ENCODE measurements at places on chromosomes 13 and 19. TPM values are rescaled to one million over a fixed set of nuclear protein-coding genes. Genes with fewer than 3 reads are reported as not detected.

Gene OLFM4
- not detected for total RNA-seq

DNA sequence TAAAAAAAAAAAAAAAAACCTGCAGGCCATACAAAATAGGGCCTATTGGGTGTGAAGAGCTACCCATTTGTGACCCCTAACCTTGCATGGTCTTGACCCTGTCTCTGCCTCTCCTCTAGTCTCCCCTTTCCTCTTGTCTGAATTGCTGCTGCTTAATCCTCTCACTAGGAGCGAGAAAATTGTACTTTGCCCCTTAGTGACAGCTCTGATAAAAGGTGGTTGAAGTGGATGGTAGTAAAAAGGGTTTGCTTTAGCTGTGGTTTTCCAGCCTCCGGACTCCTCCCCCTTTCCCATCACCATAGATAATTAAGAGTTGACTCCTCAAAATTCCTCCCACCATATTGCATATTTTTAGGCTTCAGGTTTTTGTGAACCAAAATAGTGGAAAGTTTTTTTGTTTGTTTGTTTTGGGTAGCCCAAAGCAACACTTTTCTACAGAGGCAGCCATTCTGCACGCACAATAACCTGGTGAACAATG lies 23.5 kb downstream of the ACTN4 start:
- peak overlapping the region; percentile 98 for H3K27ac ChIP-seq
- H3K4me1 ChIP-seq, result peaks cover 79% of the 10 kb centered on the region
- H3K27me3 ChIP-seq, result no peaks in the 10 kb centered on the region
- DNase-seq, result no peak

Gene ATCAY
- not detected for total RNA-seq

- H3K27ac ChIP-seq, result no peak overlapping the region
- H3K27me3 ChIP-seq, result no peaks in the 10 kb centered on the region
- H3K36me3 ChIP-seq, result peaks cover 27% of the 10 kb centered on the region
Observed at GRCh38 chr13:41231786-41232185, 31.6 kb downstream of the MTRF1 start.

DNA sequence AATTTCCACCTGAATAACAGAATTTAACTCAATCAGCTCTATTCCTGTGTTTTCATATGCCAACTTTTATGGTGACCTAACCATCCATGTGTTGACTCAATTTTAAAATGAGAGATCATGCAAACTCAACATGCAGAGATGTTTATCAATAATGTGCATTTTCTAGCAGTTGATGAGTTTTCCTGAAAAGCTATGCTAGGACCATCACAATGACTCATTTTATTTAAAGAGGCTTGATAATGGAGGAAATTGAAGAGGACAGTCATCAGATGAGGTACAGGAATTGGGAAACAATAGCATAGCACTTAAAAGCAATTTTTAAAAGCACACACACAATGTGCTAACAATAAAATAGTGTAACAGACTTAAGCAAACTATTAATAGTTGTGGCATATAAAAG lies 127.1 kb downstream of the VWA8 start:
- H3K4me3 ChIP-seq, result no peak overlapping the region
- peaks cover 13% of the 10 kb centered on the region for H3K36me3 ChIP-seq
- H3K4me1 ChIP-seq, result peaks cover 22% of the 10 kb centered on the region
- H3K27ac ChIP-seq, result no peak overlapping the region
- H3K27me3 ChIP-seq, result no peaks in the 10 kb centered on the region
- DNase-seq, result no peak

DNA sequence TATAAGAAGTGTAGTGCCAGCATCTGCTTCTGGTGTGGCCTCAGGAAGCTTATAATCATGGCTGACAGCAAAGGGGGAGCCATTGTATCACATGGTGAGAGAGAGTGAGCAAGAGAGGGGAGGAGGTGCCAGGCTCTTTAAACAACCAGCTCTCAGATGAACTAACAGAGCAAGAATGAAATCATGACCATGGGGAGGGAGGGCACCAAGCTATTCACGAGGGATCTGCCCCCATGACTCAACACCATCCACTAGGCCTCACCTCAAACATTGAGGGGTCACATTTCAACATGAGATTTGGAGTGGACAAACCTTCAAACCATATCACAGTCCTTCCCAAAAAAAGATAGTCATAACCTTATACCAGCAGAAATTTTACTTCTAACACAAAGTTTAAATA lies 174.0 kb downstream of the GPC5 start:
- no peak for DNase-seq
- H3K27ac ChIP-seq, result peak overlapping the region; percentile 75
- no peak overlapping the region for H3K4me3 ChIP-seq
- H3K4me1 ChIP-seq, result peaks cover 46% of the 10 kb centered on the region
- no peaks in the 10 kb centered on the region for H3K36me3 ChIP-seq

DNA sequence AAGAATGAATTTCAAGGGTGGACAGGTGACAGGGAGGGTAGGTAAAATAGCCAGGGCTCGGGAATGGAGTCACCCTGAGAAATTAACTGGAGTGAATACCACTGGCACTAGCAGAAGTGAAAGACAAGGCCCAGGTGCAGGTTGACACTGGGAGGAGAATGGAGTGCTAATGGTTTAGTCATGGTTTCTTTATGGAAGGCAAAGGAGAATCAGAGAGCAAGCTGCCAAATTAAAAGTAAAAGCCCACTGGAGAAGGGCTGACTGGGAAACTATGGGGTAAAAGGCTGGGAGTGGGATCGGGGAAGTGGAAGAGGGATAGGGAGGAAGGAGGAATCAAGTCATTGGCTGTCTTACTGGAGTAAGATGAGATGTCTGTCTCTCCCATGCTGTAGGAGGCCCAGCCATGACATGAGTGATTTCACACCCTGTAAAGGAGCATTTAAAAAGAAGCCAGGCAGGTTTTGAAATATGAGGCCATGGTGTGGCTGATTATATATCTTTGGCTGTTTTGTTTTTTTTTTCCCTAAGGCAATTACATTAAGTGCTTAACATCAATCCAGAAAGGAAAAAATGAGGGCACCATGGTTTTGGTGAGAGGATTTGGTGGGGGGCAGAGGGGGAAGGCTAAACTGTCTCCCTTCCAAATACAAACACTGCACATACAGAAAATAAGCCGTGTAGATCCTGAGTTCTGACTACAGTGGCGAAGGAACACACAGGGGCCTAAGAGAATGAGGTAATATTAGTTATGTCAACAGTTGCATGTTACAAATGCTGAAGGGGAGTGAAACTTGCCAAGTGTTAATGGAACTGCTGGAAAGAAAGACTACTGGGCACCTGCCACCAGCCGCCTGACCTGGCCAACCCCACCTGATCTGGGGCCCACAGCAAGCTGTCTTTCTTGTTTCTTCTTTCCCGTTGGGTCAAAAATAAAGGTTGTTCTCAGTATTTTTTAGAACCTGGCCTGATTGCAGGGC lies 183.5 kb upstream of the TSC22D1 start:
- no peaks in the 10 kb centered on the region for H3K27me3 ChIP-seq
- H3K36me3 ChIP-seq, result no peaks in the 10 kb centered on the region
- DNase-seq, result no peak

DNA sequence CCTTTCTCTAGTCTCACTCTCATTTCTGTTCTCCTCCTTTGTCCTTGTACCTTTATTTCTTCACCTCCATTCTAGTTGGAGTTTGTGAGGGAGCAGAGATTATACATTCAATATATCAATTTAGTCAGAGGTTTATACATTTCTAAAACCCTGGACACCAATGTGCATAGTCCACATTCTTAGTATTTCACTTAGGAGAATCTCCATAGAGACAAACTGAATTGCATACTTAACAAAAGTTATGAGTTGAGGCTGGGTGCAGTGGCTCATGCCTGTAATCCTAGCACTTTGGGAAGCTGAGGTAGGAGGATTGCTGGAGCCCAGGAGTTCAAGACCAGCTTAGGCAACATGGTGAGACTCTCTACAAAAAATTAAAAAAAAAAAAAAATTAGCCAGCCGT lies 45.3 kb downstream of the DNAJC3 start:
- H3K36me3 ChIP-seq, result peaks cover 26% of the 10 kb centered on the region
- DNase-seq, result no peak
- no peak overlapping the region for H3K4me3 ChIP-seq
- H3K4me1 ChIP-seq, result no peaks in the 10 kb centered on the region
- H3K27me3 ChIP-seq, result no peaks in the 10 kb centered on the region

DNA sequence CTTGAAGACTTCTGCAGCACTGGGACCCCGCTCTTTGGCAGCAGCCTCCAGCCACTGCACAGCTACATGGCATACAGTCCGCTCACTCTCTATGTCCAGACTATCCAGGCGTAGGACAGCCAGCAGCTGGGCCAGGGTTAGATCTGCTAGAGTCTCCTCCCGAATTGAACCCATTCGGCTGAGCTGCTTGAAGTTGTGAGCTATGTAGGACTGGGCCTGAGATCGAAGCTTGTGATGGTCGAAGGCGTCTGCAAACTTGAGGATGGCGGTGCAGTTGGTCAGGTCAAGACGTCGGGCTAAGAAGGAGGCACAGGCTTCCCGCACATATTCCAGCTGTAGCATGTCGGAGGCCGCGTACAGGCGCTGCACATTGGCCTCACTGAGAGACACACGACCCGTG lies 900 bp downstream of the KBTBD7 start:
- no peaks in the 10 kb centered on the region for H3K27me3 ChIP-seq
- peaks cover 22% of the 10 kb centered on the region for H3K36me3 ChIP-seq
- peak overlapping the region; percentile 90 for H3K4me3 ChIP-seq
- peak overlapping the region; percentile 56 for H3K27ac ChIP-seq
- no peak for DNase-seq

GRCh38 chr13:32897296-32897695 lies 118.9 kb upstream of the KL start:
- H3K27me3 ChIP-seq, result peaks cover 18% of the 10 kb centered on the region
- H3K27ac ChIP-seq, result no peak overlapping the region
- no peaks in the 10 kb centered on the region for H3K36me3 ChIP-seq
- H3K4me3 ChIP-seq, result no peak overlapping the region
- no peak for DNase-seq

Gene KLK8
- not detected for total RNA-seq

Data from osteocyte (in vitro differentiated cells).